ENCODE measurements at places on chromosomes 16 and 17. TPM values are rescaled to one million over a fixed set of nuclear protein-coding genes. Genes with fewer than 3 reads are reported as not detected.
A peak's percentile ranks its signal among the peaks of the same experiment; 100 is the strongest.

GRCh38 chr17:39404542-39405378 lies 3.3 kb upstream of the FBXL20 start:
- DNase-seq, result no peak

DNA sequence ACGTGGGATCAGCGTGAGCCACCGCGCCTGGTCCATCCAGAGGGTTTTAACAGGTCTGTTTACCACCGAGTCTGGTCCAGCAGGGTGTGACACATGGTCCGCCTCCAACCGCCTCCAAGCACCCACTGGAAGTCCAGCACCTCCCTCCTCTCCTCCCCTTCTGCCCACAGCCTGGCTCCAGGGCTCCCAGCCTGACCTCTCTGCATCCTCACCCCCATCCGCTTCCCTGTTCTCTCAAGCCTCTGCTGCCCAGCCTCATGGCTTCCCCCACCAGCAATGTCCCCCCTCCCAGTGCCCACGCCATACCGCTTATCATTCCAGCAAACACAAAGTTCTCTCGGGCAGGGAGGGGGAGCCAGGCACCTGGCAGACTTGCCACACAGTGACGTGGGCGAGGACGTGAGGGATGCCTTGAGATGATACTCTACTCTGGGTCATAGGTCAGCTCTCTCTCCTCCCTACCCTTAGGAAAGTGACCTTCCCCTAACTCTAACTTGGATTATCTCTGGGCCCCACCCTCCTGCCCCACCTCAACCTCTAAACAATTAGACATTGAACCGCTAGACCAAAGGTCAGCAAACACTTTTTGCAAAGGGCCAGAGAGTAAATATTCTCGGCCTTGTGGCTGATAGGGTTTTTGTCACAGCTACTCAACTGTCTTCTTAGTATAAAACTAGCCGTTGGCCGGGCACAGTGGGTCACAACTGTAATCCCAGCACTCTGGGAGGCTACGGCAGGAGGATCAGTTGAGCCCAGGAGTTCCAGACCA lies 23.1 kb downstream of the CDC42EP4 start:
- peak; percentile 76 for DNase-seq

DNA sequence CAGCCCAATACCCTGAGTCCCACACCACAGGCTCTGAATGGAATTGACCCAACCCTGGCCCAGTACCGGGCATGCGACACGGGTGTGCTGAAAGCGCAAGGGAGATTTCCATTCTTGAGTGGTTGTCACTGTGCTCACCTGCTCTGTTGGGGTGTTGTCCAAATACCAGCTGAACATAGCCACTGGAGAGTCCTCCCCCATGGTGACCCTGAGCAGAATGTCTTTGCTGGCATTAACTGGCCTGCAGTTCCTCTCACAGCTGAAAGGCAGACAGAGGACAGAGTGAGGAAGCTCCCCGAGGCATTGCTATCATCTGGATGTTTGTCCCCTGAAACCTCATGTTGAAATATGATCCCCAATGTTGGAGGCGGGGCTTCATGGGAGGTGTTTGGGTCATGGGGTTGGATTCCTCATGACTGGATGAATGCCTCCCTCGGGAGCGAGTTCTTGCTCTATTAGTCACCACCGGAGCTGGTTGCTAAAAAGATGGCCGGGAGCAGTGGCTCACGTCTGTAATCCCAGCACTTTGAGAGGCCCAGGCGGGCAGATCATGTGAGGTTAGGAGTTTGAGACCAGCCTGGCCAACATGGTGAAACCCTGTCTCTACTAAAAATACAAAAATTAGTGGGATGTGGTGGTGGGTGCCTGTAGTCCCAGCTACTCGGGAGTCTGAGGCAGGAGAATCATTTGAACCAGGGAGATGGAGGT lies 57.3 kb upstream of the BCO1 start:
- peak; percentile 81 for DNase-seq

OR2C1 gene
- 0.22 TPM for total RNA-seq

GPR142 gene
- not detected for total RNA-seq

- no peak for DNase-seq
Observed at GRCh38 chr16:49635591-49636581, 220.0 kb downstream of the ZNF423 start.

- peak; percentile 94 for DNase-seq
Observed at GRCh38 chr16:87853411-87854052, 15.8 kb downstream of the SLC7A5 start.

GRCh38 chr17:64164596-64165285 lies 34.8 kb upstream of the ERN1 start:
- DNase-seq, result no peak

- peak; percentile 39 for DNase-seq
Observed at GRCh38 chr17:49890077-49890821, 42.4 kb upstream of the TAC4 start.

KIF19 gene
- total RNA-seq, result 0.08 TPM

CCL4 gene
- total RNA-seq, result 0.91 TPM

FUS gene
- 96.9 TPM for total RNA-seq

GRCh38 chr16:27404163-27404823 lies 2.3 kb downstream of the IL21R start:
- no peak for DNase-seq

UBB gene
- total RNA-seq, result 1,605 TPM

GRCh38 chr17:18039535-18040260 lies 490 bp downstream of the GID4 start:
- no peak for DNase-seq

- DNase-seq, result no peak
Observed at GRCh38 chr17:49333804-49334203, 28.2 kb downstream of the ZNF652 start.

TPSD1 gene
- not detected for total RNA-seq

DNA sequence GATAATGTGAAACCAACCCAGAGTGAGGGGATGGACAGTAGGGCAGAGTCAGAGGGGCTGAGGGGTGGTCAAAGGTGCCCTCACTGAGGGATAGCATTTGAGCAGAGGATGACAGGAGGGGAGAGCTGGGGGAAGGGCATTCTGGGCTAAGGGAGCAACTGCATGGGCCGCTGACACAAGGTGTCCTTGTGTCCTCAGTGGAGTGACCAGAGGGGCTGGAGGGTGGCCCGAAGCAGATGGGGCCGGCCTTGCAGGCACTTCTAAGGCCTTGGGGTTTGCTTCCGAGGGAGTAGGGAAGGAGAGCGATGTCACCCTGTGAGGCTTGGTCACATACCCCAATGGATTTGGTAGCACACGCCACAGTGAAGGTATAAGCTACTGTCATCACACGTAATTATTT lies 10.0 kb downstream of the NUBP1 start:
- no peak for DNase-seq

GRCh38 chr17:30345527-30346075 lies 11.7 kb upstream of the TMIGD1 start:
- DNase-seq, result no peak

GRCh38 chr16:51035110-51035498 lies 116.0 kb downstream of the SALL1 start:
- DNase-seq, result no peak

SLC22A31 gene
- not detected for total RNA-seq

DNA sequence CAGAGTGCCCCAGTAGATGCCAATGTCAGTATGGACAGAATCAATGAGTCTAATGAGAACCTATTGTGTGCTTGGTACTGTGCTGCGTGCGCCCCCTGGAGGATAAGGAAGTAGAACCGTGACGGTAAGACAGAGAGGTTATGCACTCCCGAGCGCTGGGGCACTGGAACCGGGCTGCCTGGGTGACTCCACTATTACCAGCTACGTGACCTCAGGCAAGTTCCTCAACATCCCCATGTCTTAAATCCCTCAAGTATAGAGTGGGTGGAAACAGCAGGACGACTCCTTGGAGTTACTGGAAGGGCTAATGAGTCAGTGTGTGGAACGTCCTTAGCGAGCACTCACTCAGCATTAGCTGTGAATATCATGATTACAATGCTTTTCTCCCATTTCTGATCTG lies 16.2 kb downstream of the CHST4 start:
- peak; percentile 18 for DNase-seq

CDYL2 gene
- 3.2 TPM for total RNA-seq

DNA sequence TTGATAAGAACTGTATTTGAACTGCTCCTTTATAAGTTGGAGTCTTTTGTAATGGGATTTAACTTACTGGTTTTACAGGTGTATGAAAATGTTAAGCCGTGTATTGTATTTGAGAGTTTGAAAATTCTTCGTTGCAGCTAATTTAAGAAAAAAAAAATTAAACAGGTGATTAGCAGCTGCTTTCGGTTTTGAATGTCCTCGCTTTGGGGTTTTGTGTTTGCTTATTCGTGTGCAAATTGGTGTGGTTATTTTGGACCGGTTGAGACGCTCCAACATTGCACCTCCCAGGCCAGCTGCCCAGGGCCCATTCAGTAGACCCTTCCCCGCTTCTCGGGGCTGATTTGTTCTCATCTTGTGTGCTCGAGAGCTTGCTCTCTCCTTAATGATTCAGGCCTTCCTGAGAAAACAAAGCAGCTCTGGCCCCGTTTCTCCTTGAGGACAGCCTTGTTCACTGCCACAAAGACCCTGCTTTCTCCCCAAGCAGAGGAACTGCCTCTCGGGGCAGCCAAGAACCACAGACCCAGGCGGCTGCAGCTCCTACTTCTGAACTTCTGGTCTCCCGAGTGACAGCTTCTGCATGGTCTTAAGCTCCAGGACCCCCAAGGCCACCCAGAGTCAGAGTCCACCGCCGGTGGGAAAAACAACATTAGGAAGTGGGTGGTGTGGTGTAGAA lies 100.5 kb downstream of the MSI2 start:
- DNase-seq, result no peak

KLHL10 gene
- not detected for total RNA-seq

HCRT gene
- not detected for total RNA-seq

DNA sequence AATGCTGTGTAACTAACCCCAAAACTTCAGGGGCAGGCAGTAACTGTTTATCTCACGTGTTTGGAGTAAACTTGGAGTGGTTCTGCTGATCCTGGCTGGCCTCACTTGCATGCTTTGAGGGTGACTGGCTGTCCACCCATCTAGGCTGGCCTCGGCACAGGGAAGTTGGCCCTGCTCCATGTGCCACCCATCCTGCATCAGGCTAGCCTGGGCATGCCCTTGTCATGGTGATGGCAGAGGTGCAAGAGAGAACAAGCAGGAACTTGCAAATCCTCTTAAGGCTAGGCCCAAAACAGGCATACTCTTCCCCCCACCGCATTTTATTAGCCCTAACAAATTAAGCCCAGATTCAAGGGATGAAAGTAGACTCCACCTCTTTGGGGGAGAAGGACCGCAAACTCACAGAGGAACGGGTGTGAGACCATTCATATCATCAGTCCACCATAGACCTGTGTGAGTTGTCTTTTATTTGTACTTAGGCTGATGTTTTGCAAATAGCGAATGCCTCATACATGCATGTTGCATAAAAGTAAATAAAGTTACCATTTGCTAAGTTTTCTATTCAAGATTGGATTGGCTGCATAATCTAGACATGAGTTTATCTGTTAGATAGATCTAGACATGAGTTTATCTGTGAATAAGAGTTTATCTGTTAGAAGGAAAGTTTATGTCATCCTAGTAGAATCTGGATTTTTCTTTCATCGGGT lies 221.0 kb downstream of the CCDC182 start:
- DNase-seq, result peak; percentile 73

DNA sequence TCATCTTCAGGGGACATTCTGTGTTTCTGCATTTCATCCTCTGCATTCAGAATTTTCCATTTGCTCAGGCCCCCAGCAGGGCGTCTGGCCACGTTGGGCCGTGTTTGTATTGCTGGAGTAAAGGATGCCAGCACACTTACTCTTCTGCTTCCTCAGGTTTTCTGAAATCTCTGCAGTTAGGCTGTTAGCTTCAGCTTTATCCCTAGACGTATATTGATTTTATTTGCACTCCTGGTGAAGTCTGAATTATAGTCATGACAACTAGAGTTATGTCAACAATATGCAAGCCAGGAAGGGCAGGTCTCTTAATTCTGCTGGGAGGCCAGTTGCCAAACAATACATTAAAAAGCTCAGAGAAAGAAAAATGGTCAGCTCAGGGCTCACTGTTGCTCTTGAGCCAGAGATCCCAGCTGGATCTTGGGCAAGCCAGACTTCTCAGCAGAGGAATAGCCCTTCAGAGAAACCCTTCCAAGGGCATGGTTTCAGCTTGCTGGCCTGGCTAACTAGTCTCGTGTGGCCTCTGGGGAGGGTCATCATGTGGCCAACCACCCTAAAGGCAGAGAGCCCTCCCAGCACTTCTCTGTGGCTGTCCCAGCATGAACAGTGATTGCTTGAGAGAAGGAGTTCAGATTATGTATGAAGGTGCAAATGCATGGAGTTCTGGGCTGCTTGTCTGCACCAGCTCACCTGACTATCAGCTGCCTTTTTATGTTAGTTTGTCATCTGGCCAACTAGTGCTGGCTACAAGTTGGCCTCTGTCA lies 110.2 kb upstream of the CACNG5 start:
- peak; percentile 17 for DNase-seq

TPSB2 gene
- total RNA-seq, result 3.6 TPM

KRT9 gene
- total RNA-seq, result not detected

DNA sequence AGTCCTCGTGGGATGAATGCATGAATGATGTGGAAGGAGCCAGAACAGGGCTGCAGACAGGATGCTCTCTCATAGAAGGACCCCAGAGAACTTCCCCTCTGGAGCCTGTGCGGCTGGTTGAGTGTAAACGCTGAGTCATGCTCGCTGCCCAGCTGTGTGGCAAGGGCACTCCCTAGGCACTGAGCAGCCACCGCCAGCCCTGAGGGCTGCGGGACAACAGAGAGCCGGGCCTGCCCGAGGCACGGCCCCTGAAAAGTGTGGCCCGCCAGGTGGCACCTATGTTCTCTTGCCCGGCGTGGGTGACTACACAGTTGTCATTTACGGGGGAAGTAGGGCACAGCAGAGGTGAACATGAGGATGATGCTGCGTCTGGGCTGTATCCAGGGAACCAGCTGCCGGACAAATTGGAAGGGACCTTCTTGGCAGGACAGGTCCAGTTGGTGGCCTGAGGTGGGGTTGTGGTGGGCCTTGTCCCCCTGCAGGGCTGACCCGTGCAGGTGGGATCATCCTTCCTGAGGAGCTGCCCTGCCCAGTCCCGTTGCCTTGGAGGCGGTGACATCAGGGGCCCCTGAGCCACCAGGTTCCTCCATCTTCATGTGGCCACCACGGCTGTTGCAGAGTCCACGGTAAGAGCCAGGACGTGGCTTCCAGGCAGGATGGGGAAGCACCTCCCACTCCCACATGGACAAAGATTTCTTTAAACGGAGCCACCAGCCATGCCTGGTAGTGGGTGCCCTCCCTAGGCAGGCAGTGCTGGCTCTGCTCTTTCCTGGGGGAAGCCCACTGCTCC lies 94.8 kb upstream of the CBX4 start:
- no peak for DNase-seq

DNA sequence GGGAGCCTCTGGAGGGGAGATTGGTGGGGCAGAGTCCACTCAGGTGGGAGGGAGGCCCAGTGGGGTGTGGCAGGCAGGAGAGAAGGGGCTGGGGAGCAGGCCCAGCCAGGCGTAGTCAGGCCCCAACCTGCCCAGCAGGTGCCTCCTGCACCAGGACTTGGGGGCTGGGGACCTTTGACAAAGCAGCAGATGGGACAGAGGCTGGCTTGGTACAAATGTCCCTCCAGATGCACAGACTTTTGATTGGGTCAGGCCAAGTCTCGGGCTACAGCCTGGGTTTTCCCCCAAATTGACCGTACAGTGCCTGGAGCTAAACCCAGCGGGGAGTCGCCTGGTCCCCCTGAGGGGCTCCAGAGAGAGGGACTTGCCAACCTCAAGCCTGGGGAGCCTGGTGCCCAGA lies 411 bp downstream of the GGT6 start:
- DNase-seq, result no peak

All from left ventricle myocardium inferior (tissue), 1 donor.